ENCODE measurements at places on chromosomes 2 and 18.

GRCh38 chr2:140654565-140654964, 1476.3 kb downstream of the LRP1B start:
- no peak for DNase-seq

- DNase-seq: no peak
Observed at GRCh38 chr2:104599787-104600510, 254.0 kb upstream of the POU3F3 start.

DNA sequence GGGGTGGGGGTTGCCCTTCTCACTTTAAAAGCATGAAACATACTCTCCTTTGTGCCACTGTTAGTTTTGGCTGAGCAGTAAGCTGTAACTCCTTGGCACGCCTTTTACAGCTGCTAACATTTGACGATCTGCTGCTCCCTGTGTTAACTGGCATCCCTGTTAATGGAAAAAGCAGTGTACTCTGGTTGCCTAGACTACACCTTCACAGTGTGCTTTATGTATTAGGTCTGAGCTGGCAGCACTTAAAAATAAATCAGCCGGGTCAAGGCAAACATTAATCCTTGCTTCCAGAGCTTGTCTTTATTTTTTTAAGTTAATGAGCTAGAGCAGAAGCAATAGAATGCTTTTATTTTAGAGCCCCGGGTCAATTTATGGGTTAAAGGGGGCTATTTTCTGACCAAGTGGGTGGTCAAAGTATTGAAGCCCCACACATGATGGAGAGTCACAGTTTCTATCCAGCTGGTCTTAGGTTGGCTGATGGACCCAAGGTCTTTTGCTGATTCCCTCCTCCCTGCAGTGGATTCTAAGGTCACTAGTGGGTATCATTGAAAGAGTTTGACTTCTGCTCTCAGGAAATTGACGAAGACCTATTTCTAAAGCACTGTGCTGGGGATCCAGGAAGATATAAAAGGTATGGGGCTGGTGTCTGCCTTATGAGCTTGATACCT, 54.5 kb downstream of the CFAP221 start:
- DNase-seq: peak; percentile 80

GRCh38 chr2:128370468-128371247, 52.0 kb upstream of the HS6ST1 start:
- no peak for DNase-seq

- no peak for DNase-seq
Observed at GRCh38 chr2:146981921-146982320, 862.9 kb upstream of the ACVR2A start.

DNA sequence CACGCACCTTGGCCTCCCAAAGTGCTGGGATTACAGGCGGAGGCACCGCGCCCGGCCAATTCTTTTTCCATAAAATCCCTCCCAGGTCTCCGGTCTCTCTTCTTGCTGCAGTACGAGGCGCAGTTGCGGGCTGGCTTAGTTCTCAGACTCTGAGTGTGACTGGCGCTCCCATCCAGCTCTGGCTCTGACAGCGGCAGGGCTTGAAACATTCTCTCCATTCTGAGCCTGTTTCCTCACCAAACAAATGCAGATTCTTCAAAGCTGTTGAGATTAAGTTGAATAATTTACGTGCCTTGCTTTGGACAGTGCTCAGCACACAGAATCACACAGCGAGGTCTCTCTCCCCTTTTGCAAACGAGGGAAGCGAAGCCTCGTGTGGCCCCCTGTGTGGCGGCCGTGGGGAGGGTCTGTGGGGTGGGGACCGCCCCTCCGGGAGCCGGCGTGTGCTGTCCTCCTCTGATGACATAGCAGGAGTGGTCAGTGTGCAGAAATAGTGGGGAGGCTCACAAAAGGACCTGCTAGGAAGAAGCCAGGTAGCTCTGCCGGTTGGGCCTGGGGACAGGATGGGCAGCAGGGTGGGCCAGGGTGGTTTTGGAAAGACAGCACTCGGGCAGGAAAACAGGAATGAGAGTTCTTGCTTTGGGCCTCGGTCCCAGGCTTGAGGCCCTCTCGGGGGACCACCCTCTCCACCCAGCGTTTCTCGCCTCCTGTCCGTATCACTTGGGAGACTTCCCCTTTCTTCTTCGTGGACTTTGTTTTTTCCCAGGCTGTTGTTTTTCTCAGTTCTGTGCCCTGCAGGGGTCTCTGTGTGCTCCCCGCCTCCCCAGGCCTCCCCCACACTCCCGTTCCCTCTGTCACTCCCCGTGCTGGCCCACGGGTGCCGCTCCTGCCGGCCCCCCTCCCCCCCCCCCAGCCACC, 75.0 kb downstream of the KCNG2 start:
- no peak for DNase-seq

DNA sequence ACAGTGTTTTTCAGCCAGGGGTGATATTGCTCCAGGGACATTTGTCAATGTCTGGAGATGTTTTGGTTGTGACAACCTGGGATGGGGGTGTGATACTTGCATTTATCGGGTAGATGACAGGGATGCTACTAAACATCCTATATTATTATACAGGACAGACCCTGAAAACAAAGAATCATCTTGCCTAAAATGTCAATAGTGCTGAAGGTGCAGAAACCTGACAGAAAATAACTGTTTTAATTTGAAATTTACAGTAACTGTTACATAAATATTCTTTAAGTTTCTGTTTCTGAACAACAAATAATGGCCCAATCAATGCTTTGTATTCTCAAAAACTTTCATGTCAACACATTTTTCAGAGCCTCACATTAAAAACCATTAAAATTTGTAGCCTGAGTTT, 2.0 kb downstream of the IL36A start:
- no peak for DNase-seq

DNA sequence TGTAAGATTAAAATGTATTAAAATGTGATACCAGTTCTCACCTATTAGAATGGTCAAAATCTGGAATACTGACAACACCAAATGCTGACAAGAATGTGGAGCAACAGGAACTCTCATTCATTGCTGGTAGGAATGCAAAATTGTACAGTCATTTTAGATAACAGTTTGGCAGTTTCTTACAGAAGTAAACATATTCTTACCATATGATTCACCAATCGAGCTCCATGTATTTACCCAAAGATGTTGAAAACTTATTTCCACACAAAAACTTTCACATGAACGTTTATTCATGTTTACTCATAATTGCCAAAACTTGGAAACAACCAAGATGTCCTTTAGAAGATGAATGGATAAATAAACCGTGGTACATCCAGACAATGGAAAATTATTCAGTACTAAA, 1193.5 kb upstream of the ACVR2A start:
- no peak for DNase-seq

- no peak for DNase-seq
Observed at GRCh38 chr2:213959589-213959988, 451.3 kb upstream of the VWC2L start.

- DNase-seq: no peak
Observed at GRCh38 chr2:227860221-227860641, 11.2 kb upstream of the DAW1 start.

- no peak for DNase-seq
Observed at GRCh38 chr2:192500550-192501200, 305.9 kb upstream of the TMEFF2 start.

DNA sequence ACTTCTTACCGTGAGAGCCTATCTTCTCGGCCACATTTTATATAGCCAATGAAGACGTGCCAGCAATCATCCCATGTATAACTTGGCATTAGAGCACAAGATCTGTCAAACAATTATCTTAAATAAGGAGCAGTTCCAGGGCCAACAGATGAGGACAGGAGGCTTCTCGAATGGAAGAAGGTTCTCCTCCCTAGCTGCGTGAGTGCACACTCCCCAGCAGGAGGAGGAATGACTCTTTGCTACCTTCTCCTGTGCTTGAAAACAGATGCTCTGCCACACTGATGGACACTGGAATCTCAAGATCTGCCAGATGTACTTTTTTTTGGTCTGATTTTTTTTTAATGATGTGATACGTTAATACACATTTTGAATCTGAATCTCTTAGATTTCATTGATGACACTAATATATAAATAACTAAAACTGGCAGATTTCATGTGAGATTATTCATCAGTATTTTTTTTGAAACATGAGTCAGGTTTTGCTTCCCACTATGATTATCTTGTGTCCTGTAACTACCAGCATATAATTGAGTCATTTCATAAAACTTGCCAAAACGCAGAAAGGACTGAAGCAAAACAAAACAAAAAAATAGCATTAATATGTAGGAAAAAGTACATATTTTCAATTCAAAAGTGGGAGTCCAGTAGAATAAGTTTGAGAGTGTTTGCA, 626 bp upstream of the VIT start:
- no peak for DNase-seq

- no peak for DNase-seq
Observed at GRCh38 chr18:48551100-48551499, 12.3 kb downstream of the CTIF start.

DNA sequence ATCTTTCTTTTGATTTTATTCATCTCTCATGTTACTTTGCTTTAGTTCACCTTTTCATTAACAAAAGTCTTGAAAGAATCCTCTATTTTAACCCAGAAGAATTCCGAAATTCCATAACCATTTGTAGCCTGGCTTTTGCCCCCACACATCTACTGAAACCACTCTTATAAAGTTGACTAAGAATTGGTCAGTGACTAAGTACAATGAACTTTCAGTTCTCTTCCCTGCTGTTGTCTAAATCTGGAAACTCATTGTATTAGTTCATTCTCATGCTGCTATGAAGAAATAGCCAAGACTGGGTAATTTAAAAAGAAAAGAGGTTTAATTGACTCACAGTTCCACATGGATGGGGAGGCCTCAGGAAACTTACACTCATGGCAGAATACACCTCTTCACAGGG, 49.9 kb upstream of the PNPT1 start:
- no peak for DNase-seq

- DNase-seq: no peak
Observed at GRCh38 chr2:108787216-108787541, 608 bp downstream of the CCDC138 start.

GRCh38 chr18:27428120-27428519, 243.0 kb upstream of the CHST9 start:
- DNase-seq: no peak

DNA sequence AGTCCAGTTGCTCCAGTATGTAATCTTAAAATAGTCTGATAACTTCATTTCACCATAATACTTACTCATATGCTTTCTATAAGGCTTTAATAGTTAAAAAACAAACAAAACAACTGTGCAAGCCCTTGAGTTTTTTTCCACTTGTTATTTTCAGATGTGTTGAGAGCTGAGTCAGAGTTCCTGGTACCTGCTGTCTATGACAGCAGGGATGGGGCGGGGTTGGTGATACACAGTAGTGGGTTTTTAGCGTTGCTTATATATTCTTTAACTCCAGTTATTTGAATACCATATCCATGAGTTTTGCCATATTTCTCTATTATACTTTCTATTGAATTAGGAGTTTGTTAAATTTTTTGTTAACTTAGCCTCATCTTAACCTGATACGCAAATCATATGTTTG, 5.0 kb downstream of the NAPG start:
- DNase-seq: no peak

- DNase-seq: no peak
Observed at GRCh38 chr2:194363295-194363694, 1293.7 kb upstream of the SLC39A10 start.

GRCh38 chr2:15665943-15666460, 74.3 kb downstream of the DDX1 start:
- no peak for DNase-seq

- no peak for DNase-seq
Observed at GRCh38 chr2:55965966-55966365, 42.4 kb upstream of the EFEMP1 start.

GRCh38 chr2:25566094-25566493, 107.3 kb downstream of the DTNB start:
- DNase-seq: no peak

DNA sequence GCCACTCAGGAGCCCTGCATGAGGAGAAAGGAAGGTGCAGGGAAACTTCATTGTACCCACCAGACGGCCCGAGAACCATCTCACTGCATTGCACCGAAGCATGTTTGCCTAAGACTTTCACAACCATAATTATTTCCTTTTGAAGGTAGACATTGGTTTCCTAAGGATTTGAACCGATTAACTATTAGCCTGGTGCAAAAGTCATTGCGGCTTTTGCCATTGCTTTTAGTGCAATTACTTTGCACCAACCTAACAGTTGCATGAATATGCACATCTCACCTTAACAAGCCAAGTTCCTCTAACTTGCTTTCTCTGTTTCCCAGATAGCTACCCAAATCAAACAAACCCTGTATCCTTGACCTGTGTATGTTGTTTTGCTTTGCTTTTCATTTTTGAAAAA, 516.3 kb upstream of the ID2 start:
- DNase-seq: no peak

DNA sequence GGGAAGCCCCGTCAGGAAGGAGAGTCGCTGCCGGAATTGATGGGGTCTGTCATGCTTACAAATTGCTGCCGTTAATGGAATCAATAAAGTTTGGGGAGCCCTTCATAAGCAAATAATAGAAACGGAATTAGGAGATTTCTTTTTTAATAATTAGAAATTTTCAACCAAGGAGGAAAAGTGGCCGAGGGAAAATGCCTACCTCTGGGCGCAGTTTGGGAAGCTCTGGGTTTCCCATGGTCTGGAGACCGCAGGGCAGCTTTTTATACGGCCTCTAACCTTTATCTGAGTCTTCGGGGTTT, 1.3 kb downstream of the EVX2 start:
- DNase-seq: no peak

- DNase-seq: no peak
Observed at GRCh38 chr2:115650827-115651226, 1208.4 kb downstream of the DPP10 start.

- no peak for DNase-seq
Observed at GRCh38 chr2:2926009-2926857, 451.4 kb downstream of the EIPR1 start.

DNA sequence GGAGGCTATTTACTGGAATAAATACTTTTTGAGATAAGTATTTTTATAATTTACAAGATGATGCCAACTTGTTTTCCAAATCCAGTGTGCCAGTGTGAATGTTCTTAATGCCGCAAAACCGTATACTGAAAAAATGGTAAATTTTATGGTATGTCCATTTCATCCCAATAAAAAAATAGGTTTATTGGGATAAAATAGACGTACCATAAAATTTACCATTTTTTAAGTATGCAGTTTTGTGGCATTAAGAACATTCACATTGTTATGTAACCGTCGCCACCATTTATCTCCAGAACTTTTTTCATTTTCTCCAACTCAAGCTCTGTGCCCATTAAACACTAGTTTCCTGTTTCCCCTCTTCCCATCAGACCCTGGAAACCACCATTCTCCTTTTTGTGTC, 167.9 kb downstream of the PARD3B start:
- DNase-seq: no peak

- DNase-seq: no peak
Observed at GRCh38 chr2:24009680-24010476, at the start of gene MFSD2B. Gene MFSD2B (plus strand): TSS chr2:24010085. CDS start chr2:24010097, 12 bp downstream.

GRCh38 chr2:210623506-210623905, 67.1 kb downstream of the CPS1 start:
- no peak for DNase-seq

- DNase-seq: peak; percentile 29
Observed at GRCh38 chr2:111071600-111072171, 49.0 kb upstream of the BCL2L11 start.

DNA sequence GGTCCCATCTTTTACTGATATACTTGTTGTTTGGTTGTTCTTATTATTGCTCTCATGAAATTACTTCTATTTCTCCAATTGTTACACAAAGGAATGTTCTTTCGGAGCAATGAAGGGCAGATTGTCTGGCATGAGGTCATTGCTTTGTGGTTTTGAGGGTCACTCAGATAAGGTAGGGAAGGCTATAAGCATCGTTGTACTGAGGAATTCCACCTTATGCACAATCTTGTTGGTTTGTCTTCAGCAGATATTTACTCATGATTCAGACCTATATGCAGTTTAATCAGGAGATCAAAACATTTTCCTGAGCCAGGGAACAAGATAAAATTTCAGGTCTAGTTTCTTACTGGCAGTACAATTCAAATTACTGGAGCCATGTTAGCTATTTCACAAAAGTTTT, 163.0 kb upstream of the SPHKAP start:
- DNase-seq: no peak

GRCh38 chr18:33424266-33424946, 16.1 kb downstream of the CCDC178 start:
- DNase-seq: no peak
